ENCODE measurements at places on chromosomes 3 and 15.

- DNase-seq: no peak
Observed at GRCh38 chr3:123432832-123433523, 15.9 kb downstream of the ADCY5 start.

GRCh38 chr3:64222501-64223111 lies 2.7 kb downstream of the PRICKLE2 start:
- DNase-seq: no peak

DNA sequence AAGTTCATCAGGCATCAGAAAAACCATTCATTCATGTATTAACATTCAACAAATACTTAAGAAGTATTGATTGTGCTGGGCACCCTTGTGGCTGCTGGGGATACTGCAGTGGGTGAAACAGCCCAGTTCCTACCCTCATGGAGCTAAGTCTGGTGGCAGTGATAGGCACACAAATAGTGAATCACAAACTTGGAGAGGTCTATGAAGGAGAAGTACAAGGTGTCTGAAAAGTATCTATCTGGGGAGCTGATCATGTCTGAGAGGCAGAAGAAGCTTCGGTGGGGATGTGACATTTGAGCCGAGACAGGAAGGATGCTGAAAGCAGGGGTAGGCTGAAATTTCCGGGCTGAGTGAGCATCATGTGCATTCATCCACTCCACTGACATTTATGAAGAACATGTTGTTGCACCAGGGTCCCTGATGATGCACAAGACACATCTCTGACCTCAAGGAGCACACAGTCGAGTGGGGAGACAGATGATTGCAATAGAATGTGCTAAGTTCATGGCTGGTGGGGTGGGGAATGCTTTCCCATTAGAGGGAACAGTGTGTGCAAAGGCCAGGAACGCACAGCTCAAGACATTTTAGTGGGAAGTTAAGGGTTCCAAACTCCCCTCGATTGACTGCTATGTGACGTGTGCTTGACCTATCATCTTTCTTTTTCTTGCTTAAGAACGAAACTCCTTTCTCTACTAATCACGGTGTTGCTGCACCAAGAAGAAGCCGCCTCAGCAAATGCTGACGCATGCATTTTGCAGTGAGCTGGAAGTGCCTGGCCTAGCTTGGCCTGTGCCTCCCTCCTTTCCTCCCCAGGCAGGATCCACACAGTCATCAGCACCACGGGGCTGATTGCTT lies 309.1 kb upstream of the ICE2 start:
- no peak for DNase-seq

DNA sequence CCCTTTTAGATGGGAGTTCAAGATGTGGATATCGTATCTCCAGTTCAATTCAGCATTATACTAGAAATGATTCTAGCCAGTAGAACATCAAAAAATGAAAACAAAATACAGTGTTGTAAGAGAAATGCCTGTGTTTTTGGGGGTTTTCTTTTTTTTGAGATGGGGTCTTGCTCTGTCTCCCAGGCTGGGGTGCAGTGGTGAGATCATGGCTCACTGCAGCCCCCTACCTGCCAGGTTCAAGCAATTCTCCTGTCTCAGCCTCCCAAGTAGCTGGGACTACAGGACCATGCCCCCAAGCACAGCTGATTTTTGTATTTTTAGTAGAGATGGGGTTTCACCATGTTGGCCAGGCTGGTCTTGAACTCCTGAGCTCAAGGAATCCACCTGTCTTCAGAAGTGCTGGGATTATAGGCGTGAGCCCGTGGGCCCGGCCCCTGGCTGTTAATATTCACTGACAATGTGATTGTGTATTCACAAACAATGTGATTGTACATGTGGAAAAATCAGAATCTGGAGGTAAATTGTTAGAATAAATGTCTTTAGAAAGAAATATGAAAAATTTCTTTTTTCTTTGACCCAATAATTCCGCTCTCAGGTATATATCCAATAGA lies 59.0 kb downstream of the ARIH1 start:
- no peak for DNase-seq

DNA sequence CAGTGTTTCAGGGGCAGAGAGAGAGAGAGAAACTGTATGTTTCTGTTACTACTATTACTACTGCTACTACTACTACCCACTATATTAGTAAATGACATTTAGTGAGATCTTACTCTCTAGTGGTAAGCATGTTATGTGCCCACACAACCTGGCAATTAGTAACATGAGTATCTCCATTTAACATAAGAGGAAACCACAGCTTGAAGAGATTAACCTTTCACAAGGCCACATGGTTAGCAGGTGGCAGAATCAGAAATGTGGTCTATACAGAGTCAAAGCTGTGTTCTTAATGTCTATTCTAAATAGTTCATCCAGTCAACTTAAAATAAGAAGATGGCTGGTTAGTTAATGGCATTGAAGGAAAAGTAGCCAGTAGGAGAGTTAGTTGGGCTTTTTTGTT lies 961.6 kb downstream of the MCTP2 start:
- no peak for DNase-seq

DNA sequence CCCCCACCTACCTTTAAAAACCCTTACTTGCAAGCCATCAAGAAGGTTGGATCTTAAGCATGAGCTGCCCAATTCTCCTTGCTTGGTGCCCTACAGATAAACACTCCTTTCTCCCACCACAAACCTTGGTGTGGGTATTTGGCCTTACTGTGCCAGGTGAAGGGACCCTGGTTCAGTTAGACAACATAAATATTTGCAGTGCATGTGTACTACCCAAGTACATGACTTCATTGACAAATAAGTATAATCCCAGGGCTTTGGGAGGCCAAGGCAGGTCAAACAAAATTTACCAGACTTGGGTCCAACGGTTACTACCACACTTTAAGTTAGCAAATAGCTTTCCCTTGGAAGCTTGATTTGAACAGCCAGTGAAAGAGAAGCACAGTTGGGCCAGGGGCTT lies 9.3 kb upstream of the CNOT10 start:
- DNase-seq: no peak

DNA sequence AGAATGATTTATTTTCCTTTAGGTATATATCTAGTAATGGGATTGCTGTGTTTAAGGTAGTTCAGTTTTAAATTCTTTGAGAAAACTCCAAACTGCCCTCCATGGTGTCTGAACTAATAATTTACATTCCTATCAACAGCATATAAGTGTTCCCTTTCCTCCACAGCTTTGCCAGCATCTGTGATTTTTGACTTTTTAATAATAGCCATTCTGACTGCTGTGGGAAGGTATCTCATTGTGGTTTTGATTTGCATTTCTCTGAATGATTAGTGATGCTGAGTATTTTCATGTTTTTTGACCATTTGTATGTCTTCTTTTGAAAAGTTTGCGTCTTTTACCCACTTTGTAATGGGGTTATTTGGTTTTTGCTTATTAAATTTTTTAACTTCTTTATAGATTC lies 571.6 kb upstream of the CCDC54 start:
- DNase-seq: no peak

GRCh38 chr15:90264671-90265070 lies 801 bp upstream of the NGRN start:
- DNase-seq: no peak

DNA sequence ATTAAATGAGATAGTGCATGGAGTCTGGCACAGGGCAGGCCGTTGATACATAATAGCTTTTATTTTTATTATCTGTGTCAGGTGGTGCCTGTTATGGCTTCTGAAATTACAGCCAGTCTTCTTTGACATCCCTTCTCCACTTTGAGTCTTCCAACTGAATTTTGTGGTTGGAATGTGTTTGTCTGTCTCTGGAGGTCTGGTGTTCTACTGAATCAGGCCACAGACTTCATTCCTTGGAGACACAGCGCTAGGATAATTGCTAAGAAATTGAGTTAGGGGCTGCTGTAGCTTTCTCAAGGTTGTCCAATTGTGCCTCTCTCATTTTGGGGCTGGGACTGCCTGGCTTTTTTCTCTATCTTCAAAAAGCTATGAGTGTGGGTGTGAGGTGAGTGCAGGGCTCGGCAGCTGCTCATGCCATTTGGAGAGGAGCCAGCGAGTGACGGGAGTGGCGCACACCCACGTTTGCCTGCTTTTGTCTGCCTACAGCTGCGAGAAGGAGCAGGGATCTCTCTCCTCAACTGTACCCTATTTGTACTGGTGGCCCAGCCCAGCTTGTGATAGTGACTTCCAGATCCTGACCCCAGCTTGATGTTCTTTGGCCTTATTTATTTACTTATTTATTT lies 49.8 kb upstream of the SYN2 start:
- DNase-seq: no peak

DNA sequence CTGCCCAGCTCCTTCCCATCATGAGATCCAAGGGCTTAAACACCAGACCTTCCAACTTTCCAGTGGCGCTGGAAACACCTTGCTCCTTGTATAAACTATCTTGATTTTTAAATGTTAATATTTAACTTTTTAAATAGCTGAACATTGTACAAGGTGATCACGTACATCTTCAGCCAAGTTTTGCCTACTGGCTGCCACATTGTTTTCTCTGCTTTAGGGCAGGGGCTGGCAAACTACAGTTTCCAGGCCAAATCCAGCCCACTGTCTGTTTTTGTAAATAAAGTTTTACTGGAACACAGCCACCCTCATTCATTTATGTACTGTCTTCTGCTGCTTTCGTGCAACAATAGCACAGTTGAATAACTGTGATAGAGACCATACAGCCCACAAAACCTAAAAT lies 27.6 kb upstream of the FOXP1 start:
- DNase-seq: no peak

DNA sequence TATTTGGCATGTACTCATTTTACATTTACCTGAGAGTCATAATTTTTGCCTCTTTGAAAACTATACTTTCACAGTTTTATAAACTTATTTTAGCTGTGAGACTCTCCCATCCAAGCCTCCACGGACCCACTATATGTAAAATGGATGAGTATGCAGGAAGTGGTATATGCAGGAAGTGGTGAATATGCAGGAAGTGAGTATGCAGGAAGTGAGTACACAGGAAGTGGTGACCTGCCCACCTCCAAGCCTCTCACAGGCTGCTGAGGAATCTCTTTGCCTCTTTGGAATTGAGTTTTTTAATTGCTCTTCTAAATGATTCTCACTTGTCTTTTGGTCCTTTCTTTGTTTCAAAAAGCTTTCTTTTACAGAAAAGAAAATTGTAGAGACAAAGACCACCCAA lies 85.2 kb downstream of the KBTBD8 start:
- DNase-seq: no peak

All from right forelimb (tissue), 1 donor.